Spinal cord (tissue), 10 donors: ENCODE measurements at places on chromosomes 1 and 21.

DNA sequence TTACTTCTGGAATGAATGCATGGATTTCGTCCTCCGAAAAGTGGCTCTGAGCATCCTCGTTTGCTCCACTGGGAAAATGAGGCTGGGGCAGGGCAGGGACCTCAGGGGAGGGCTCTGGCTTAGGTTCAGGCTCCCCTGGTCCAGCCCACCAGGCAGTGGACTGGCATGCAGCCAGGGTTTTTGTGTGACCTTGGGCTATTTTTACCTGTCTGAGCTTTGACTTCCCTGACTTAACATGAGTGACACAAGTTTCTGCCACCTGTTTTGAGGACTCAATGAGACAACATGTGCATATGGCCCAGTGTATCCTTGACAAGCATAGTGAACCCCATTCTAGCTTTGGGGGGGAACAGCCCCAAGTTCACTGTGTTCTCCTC, 32.6 kb upstream of the EDN2 start:
- no peak for DNase-seq

GRCh38 chr1:243742819-243743218, 107.2 kb downstream of the AKT3 start:
- no peak for DNase-seq

GRCh38 chr1:213598263-213598662, 389.5 kb upstream of the PROX1 start:
- no peak for DNase-seq

GRCh38 chr1:154951901-154952657, 3.8 kb downstream of the PBXIP1 start:
- no peak for DNase-seq

DNA sequence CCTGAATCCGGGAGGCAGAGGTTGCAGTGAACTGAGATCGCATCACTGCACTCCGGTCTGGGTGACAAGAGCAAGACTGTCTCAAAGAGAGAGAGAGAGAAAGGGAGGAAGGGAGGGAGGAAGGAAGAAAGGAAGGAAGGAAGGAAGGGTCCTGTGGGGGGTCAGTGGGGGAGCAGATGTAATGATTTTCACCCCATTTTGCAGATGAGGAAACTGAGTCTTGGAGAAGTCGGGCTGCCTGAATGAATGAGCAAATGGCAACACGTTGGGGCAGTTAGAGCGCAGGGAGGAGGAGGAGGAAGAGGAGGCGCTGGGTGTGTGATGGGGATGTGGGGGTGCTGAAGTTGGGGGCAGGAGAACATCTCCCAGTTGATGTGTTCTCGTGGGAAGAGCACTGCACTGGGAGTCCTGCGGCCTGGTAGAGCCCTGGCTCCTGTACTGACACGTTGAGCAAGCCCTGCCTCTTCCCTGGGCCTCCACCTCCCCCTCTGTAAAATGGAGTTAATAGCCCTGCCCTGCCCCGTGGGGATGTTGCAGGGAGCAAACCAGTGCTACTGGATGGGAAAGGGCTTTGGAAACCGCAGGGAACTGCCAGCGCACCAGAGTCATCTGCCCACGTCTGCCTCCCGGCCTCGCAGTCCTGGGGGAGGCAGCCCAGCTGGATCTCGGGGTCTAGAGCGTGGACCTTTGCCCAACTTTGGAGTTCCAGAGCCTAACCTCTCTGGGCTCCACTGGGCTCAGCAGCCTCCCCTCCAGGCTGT, 103.2 kb upstream of the CASZ1 start:
- no peak for DNase-seq

- DNase-seq = no peak
Measured at GRCh38 chr1:116760996-116761665, 6.9 kb downstream of the CD2 start.

GRCh38 chr1:47660622-47661021, 222.8 kb downstream of the FOXD2 start:
- no peak for DNase-seq

- DNase-seq = no peak
Measured at GRCh38 chr1:86502721-86503405, 34.1 kb downstream of the CLCA1 start.

- DNase-seq = no peak
Measured at GRCh38 chr1:193456811-193457280, 270.4 kb upstream of the B3GALT2 start.

- DNase-seq = no peak
Measured at GRCh38 chr1:40105028-40105427, 8.0 kb upstream of the PPT1 start.

DNA sequence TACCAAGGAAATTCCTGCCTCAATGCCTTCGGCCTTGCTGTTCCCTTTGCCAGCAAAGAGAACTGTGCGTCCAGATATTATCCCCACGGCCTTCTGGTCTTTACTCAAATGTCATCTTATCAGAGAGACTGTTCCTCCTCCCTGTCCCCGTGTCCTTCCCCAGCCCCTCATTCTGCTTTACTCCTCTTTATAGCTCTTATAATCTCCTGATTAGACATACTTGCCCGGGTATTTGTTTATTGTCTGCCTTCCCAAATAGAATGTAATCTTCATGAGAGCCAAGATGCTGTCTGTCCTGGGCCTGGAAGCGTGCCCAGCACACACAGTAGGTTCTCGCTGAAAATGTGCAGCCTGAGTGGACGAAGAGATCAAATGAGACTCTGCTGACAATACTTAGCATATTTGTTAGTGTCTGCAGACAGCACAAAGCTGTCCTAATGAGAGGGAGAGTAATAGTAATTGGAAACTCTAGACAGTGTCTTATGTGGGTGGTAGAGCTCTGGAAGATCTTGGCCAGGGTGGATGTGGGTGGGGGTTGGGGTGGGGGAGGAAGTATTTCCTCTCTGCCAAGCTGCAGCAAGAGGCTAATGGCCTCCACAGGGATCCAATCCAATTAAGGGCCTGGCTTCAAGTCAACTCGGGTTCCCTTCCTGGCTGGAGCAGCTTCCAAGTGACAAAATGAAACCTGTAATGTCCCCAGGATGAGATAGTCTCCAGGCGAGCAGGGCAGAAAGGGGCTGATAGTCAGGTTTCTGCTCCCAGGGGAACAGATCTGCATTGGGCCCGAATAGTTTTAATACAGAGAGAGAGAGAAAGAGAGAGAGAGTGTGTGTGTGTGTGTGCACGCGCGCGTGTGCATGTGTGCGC, 9.5 kb upstream of the CLIC4 start:
- DNase-seq = peak; percentile 89

- DNase-seq = no peak
Measured at GRCh38 chr21:45538381-45539045, 3.7 kb downstream of the SLC19A1 start.

GRCh38 chr1:92240034-92240433, 22.3 kb downstream of the C1orf146 start:
- DNase-seq = peak; percentile 2

DNA sequence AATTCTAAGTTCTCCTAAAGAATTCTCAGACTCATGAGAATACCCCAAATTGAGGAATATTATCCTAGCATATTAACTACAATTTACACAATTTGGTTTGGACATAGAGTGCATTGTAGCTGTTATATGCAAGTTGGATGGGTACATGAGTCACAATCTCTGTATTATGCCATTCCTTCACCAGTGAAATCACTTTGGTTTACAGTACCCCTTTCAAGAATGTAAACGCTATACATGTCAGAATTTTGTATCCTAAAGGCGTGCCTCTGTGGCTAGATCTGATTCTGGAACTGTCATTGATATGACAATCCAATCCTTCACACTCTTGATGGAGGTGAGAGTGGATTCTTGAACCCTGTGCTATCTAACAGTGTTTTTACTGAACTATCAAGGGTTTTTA, 6.7 kb upstream of the IL10RB start:
- DNase-seq = no peak

DNA sequence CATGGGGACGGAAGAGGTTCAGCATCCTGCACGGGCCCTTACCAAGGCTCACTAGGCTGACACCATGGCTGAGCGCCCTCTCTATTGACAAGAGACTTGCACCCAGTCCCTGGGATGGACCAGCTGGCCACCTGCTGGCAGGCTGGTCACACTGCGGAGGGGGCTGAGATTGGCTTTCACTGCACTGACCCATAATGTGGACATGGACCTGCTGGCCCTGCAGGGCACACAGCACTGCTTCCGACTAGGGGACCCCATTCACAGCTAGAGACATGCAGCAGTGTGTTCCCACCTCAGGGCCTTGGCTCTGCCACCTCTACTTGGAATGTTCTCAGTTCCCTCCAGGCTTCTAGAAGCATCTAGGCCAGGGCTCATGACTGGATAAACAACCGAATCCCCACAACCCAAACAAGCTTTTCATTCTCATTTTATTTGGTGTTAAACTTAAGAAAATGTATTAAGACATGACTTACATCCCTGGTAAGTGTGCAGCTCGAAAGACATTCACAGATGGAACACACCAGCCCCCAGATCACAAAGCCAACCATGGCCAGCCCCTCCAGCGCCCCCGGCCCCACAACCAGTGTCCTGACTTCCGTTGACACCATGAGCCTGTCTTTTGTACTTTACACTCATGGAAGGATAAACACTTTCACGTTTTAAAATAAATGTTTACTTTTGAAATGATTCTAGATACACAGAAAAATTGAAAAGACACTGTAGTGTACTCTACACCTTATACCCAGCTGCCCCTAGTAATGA, 9.3 kb upstream of the SRARP start:
- DNase-seq = no peak

- no peak for DNase-seq
Measured at GRCh38 chr21:39681257-39681656, 63.7 kb upstream of the IGSF5 start.

DNA sequence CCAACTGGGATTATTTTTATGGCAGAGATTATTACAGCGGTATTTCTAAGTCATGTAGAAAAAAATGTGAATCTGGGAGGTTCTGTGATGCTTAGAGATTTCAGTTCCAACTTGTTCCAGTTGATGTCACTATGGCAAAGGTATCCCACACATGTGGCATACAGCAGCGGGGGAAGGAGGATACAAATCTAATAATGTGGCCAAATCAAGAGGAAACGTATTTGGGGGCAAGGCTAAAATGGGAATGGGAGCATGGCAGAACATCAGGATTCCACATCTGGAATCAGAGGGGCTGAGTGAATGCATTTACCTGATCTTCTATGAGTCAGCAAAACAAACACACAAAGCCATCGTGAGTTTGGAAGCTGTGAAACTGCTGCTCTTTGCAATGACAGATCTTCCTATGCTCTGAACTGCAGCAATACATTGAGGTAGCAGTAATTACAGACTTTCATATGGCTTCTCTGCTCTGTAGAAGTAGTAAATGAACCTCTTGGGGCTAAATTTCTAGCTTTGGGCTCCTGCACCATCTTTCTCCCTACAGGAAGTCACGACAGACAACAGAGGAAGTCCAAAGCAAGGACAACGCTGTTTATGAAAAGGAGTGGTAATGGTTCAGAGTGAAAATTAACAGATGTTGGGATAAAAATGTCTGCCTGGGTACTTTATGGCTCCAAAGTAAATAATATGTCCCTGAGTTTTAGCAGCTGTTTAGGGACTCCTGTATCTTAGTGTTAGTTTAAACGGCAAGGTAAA, 55.5 kb downstream of the GABPA start:
- peak; percentile 78 for DNase-seq

- DNase-seq = peak; percentile 71
Measured at GRCh38 chr1:156664767-156665411, 12.3 kb downstream of the NES start.

DNA sequence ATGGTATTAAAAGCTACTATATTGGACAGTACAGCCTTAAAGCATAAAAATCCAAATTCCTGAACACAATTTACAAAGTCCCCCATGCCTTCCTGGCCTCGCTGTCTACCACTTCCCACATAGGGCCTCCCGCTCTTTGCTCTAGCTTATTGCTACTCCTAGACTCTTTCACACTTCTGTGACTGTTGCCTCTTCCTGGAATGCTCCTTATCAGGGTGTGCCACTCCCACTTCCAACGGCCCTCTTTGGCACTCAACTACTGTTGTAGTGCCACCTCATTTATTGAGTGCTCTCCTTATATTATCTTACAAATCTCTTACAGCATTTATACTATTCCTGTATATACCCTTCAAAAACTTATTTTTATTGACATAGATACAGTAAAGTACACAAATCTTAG, 4.8 kb downstream of the SARS1 start:
- DNase-seq = no peak

GRCh38 chr1:85047472-85048295, 616 bp downstream of the MCOLN3 start:
- no peak for DNase-seq

- no peak for DNase-seq
Measured at GRCh38 chr1:246921481-246921880, 10.3 kb downstream of the AHCTF1 start.
